ENCODE measurements at places on chromosomes 3 and 15.

GRCh38 chr15:57451555-57451954 lies 75.2 kb downstream of the CGNL1 start:
- DNase-seq: no peak

- no peak for DNase-seq
Measured at GRCh38 chr3:14783480-14784086, 35.2 kb upstream of the FGD5 start.

- no peak for DNase-seq
Measured at GRCh38 chr15:29680465-29681165, 141.7 kb downstream of the TJP1 start.

- DNase-seq: no peak
Measured at GRCh38 chr3:46501702-46502101, 3.9 kb downstream of the RTP3 start.

DNA sequence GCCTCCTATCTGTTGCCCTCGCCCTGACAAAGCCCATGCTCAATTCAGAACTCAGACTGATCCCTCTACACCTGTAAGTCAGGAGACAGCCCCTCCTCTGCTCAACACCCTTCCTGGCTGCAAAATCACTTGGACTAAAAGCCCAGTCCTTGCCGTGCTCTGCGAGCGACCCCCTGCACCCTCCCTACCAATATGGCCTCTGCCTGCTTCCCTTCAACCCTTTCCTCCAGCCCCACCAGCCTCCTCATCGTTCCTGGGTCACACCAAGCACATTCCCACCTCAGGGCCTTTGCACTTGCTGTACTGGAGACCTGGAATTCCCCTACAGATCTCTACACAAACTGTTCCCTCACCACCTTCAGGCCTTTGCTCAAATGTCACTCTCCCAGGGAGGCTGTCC lies 5.2 kb upstream of the SSUH2 start:
- no peak for DNase-seq

- no peak for DNase-seq
Measured at GRCh38 chr3:42500091-42500490, 2.4 kb upstream of the VIPR1 start.

GRCh38 chr15:39719109-39719508 lies 63.5 kb downstream of the FSIP1 start:
- no peak for DNase-seq

- no peak for DNase-seq
Measured at GRCh38 chr3:41681479-41681878, 280.4 kb downstream of the ULK4 start.

DNA sequence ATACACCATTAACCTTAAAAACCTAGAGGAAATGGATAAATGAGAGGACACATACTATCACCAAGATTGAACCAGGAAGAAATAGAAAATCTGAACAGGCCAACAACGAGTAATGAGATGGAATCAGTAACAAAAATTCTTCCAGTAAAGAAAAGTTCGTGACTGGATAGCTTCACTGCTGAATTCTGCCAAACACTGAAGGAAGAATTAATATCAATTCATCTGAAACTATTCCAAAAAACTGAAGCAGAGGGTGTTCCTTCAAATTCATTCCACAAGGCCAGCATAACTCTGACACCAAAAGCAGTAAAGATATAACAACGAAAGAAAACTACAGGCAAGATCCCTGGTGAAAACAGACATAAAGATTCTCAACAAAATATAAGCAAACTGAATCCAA lies 195.8 kb upstream of the GPR149 start:
- DNase-seq: no peak

- no peak for DNase-seq
Measured at GRCh38 chr3:11638495-11639358, 5.0 kb downstream of the VGLL4 start.

DNA sequence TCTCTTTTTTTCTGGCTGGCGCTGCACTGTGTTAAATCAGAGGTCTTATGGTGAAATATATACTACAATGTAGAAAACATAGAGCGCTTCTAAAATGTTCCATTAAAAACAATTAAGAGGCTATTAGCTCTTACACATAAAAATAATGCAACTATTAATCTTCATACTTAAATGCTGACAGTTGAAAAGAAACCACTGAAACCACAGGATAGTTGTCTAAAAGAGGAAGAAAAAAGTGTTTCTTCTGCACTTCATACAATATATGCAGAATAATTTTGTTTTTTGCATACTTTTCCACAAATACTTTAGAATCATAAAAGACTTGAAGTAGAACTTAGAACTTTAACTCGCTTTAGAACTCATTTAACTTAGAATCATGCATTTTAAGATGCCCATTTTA lies 170.5 kb downstream of the PYDC2 start:
- no peak for DNase-seq

DNA sequence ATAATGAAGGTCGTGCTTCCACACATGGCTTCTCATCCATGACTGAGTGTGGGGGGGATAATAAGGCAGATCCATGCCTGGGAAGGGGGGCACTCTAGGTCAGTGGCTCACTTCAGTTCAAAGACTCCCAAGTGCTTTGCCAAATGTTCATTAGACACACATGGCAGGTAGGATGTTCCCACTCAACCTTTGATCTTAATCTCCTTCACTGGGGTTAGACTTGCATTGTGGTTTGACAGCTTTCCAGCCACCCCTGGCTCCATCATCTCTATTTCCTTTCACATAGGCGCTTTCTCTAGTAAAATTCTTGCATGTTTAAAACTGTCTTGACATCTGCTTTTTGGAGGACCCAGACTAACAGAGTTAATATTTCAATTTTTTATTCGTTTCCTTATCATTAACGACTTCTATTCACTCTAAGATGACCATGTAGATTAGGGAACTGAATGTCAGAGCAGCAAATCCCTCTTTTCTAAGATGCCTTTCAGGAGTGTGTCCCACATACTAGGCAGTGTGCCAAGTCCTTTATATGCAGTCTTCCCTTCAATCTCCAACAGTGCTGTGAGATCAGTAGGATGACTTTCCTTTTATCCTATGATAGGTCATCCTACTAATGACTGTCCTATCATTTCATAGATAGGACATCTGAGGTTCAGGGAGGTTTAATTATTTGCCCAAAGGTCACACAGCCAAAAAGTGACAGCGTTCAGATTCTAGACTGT lies 57.9 kb downstream of the BTD start:
- DNase-seq: no peak

DNA sequence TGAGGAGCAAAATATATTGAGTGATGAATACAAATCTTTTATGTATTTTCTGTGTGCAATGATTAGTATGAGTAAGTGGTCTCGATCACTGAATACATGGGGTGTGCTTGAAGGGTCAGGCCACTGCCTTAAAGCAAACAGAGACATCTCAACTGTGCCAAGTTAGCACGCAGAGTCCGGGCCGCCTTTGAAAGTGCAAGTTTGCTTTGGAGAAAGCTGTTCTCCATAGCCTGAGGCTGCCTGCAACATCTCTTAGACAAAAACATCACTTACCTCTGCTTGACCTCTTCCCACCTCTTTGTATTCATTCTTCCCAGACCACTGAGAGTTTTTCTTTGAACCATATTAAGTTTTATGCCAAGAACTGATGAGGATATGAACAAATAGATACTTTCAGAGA lies 267.0 kb downstream of the ZBTB20 start:
- DNase-seq: no peak

DNA sequence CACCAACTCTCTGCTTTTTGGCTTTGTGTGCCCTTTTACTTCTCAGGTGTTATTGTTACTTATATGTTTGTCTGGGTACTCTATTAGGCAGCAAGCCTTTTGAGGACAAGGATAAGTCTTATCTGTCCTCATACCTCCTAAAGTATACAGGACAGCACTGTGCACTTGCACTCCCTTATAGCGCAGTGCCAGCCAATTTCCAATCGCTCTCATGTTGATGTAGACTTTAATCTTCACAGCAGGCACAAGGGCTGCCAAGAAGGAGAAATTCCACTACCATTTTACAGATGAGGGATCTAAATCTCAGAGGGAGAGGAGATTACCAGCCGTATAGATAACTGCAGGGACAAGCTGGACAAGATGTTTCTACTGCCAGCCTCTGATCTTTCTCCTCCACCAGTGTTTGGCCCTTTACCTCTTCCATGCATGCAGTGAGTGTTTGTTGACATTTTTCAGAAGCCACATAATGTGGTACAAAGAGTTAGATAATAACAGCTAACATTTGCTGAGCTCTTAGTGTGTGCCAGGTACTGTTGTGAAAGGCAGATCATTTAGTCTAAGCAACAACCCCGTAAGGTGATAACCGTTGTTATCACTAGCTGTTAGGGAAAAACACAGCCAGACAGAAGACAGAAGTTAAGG lies 30.1 kb downstream of the SST start:
- no peak for DNase-seq

DNA sequence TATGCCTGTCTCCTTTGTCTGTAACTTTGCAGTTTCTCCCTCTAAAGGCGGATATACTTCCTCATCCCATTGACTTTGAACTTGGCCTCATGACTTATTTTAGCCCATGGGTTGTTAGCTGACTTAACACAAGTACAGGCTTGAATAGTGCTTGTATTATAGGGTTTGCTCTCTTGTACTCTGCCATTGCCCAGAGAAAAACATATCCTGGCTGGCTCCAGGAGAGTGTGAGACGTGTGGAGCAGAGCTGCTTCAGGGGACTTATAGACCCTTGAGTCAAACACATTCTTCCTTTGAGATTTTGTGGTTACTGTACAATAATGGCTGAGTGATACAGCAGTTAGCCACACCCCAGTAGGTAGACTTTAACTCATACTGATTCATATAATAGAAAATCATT lies 124.0 kb downstream of the RAP2B start:
- DNase-seq: no peak

DNA sequence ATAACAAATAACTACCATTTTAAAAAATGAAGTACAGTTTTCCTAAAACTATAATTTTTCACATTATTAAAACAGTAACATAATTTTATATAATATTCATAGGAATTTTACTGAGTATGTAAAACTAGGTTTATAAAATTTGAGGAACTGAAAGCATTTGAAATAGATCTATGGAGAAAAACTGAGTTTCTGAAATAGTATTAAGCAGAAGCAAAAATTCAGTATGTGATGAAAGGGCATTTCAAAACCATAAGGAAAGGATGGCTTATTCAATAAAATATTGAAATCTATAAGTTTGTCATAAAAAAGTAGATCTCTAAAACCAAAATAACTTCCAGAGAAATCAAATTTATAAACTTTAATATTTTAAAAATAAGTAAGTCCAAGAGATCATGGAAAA lies 53.4 kb downstream of the GBE1 start:
- DNase-seq: no peak

All from T-helper 17 cell (primary cell).